Hepatic stellate cell (primary cell): ENCODE measurements at places on chromosomes 6 and 20.

GRCh38 chr6:136166815-136167214, 83.3 kb downstream of the MTFR2 start:
- no peak for DNase-seq

DNA sequence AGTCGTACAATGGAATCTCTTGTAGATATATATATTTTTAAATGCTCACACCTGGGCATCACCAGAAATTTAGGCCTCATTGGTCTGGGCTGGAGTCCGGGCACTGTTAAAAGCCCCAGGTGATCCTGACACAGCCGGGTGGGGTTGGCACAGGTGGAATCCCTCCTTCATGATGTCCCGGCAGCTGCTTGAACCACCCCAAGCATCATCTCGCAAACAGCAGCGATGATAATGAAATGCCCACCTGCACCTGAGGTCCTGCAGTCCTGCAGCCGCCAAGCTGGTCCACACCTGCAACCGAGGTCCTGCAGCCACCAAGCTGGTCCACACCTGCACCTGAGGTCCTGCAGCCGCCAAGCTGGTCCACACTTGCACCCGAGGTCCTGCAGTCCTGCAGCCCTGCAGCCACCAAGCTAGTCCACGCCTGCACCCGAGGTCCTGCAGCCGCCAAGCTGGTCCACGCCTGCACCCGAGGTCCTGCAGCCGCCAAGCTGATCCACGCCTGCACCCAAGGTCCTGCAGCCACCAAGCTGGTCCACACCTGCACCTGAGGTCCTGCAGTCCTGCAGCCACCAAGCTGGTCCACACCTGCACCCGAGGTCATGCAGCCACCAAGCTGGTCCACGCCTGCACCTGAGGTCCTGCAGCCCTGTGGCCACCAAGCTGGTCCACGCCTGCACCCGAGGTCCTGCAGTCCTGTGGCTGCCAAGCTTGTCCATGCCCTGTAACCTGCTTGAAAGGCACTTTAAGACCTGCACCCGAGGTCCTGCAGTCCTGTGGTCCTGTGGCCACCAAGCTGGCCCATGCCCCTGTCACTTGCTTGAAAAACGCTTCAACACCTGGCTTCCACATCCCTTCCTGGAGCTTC, 261.2 kb downstream of the DLL1 start:
- DNase-seq: no peak

GRCh38 chr6:140201787-140202458, 827.5 kb upstream of the CITED2 start:
- no peak for DNase-seq

GRCh38 chr6:133478673-133479072, 237.5 kb downstream of the EYA4 start:
- no peak for DNase-seq

DNA sequence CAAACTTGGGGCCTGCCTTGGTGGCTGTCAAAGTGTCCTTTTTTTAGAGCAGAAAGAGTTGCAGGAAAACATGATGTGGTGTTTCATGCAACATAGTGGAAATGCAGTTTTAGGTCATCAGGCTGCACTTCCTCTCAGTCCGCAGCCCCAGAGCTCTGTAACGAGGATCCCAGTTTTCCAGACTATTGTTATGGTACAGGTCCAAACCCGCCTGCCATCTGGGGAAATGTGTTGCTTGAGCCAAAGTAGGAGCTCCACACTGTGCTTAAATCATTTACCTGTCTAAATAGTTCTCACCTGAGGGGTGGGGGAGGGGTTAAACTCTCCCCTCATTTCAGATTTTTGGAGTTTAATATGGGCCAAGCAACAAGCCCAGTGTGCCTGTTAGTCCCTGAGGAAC, 59.8 kb downstream of the GOPC start:
- no peak for DNase-seq

DNA sequence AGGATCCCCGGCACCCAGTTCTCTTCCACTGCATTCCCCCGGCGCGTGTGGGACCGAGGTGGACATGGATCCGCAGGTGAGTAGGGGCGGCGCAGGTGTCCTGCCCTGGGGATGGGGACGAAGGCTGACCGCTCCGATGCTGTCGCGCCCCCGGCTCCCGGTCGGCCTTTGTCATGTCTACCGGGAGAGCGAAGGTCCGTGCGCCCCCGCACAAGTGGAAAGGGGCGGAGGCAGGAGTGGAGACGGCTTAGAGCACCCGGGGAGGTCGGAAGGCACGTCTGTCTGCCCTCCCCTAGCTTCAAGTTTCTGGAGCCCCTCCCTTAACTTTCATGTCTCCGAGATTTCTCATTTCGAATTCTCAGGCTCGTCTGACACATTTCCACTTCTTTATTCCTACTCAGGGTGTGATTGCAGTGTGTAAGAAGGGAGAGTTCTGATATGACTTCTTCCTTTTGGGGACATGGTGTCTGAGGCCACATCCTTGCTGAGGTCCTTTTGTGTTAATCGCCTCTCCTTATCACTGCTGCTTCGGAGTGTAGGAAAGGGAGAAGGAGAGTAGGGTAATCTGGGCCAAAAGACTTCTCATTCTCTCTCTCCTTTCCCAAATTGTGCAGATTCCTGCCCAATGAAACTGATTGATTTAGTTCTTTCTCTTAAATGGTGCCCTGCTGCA, 435 bp downstream of the KIFC1 start:
- no peak for DNase-seq

DNA sequence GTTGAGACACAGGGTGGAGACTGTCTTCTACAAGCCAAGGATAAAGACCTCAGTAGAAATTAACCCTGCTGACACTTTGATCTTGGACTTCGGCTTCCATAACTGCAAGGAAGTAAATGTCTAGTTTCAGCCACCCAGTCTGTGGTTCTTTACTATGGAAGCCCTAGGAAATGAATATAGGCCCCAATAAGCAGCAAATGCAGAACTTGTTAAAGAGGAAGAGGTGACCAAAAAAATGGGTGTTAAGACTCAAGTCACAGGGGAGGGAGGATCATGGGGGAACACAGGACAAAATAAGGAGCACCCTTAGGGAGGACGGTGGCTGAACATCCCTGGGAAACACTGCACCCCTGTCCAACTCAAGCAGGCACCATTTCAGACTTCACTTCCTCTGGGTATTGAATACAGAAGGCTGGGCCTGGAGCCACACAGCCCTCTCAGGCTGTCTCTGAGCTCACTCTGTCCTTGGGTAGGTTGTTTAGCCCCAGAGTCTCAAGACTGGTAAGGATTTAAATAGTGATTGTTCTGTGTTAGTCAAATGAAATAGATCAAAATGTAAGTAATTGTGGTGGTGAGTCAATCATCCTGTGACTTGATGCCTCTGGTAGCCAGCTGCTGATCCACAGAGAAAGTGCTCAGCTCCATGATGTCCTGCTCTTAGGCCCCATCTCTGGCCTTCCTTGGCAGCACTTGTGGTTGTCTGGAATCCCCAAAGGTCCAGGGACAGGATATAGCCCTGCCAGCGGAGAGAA, 30.5 kb upstream of the SIRPD start:
- no peak for DNase-seq
